CD8-positive, alpha-beta T cell (primary cell): ENCODE measurements at places on chromosomes 3 and 15.

DNA sequence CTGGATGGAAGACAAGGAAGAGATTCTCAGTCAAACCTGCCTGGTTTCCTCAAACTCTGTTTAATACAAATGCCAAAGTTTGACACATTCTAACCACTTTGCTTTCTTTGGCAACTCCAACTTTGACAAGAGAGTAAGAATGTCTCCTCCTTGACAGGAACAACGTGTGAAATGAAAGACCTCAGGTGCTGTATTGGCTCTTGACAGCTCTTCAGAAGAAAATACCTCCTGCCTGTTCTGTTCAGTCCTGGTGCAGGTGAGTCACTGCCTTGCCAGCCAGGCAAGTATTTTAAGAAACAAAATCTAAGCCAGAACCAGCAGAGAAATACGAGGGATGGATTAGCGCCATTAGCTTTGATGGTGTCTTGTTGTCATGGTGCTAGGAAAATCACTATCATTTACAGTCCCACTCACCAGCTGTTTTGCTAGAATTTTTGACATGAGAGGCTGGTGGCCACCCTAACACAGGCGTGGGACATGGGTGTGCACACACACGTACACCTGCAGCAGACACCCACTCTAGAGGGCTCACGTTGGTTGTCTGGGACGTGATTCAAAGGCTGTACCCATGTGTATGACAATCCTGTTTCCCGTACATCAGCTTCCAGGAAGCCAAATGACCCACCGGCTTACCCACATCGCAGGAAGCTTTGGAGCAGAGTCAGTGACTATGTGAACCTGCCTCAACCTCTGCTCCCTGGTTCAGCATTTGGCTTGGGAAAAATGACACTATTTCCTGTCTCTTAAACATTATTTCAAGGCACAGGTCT, 60.4 kb downstream of the CCNL1 start:
- DNase-seq = peak; percentile 32

DNA sequence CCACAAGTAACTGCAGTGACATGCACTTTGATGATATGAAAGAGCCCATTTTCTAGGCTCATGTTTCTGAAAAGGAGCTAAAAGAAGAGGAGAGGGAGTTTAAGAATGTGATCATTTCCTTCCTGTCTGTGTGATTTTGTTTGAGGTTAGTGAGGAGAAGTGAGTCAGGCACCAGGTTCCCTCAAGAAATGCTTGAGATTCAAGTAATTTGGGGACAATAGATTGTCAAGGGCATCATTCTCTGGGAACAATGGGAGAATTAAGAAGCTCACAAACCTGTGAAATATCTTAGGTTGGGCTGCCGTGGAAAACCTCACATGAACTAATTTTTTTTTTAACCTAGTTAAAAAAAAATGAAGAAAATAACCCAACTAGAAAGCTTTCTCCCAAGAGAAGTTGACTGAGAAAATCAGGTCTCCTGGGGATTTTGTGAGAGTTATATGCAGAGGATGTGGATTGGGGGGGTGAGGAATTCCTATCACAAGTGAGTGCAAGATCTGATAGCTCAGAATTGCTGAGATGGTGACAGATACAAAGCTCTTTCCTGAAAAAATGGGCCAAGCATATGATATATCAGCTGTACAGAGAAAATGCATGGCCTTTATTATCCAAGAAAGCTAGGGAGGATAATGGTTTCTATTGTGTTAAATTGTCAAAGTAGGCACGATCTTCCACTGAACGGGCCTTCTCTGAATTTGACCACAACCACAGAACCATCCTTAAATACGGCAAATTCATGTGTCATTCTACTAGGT, 203.3 kb downstream of the FEZF2 start:
- DNase-seq = no peak

GRCh38 chr3:68988740-68989139, 24.7 kb downstream of the EOGT start:
- no peak for DNase-seq

DNA sequence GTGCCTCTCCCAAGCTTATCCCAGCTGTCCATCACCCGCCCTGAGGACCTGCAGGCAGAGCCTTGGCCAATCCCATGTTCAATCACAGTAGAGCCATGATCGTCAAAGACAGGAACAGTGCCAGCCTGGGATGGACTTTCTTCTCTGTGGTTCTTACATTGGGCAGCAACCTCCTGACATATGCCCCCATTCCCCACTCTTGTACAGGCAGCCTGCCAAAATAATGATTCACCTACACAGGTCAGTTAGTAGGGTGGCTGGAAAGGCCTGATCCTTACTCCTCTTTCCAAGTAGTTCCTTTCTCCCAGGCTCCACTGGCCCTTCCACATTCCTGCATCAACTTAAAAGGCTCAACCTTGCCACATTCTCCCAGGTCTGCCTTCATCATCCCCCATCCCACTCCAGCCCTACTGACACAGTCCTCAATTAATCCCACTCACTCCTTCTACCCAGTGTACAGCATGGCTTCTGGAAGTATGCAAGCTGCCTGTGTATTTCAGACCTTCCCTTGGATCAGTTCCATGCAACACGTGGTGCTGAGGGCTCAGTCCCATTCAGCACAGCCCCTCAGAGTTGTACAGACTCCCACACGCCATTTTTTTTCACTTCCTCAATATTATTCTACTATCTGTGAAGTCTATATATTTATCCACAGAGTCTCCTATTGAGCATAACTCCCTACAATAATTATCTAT, 189.8 kb downstream of the NTRK3 start:
- no peak for DNase-seq

DNA sequence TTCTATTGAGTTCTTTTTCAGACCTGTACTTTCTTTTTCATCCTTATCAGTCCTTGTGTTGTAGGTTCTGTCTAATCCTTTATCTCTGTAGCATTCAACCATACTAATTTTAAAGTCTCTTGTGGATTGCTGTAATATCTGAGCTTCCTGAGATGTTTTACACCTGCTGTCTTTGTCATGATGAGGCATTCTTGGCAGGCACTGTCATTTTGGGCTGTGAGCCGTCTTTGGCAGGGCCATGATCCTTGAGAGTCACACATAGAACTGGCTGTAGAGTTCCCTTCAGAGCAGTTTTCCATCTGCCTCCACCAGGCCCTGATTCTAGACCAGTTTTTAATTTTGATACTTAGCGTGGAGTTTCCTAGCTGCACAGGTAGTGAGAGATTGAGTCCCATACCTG, 6.7 kb downstream of the EFCC1 start:
- no peak for DNase-seq

- no peak for DNase-seq
These were observed 14.4 kb upstream of the GP9 start for GRCh38 chr3:129046037-129046731.

DNA sequence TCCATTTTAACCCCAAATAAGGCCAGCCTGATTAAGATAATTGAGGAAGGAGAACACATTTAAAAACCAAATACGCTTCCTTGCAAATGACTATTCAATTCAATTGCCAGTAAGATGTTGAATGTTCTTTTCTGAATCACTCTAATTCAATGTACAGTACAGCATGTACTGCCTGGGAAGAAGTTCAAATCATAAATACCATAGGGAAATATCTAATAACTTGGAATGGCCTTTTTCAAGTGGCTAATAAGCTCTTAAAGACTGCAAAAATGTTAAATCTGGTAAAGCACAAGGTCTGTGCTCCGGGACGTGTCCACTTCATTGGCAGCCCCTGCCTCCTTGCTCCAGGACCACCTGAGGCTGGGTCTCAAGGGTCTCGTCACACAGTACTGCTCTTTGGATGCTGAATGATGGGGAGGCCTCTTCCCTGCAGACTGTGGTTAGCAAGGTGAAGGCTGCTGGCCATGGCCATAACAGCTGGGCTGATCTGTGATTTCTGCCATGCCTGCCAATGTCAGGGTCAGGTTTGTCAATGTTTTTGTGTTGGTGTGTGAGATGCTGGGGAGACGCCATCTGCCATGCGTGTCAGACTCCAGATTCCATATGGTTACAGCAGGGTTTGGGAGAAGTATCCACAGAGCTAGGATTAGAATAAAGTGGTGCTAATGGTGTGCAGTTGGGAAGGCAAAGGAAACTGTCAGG, 300.5 kb downstream of the ADAMTS17 start:
- no peak for DNase-seq

DNA sequence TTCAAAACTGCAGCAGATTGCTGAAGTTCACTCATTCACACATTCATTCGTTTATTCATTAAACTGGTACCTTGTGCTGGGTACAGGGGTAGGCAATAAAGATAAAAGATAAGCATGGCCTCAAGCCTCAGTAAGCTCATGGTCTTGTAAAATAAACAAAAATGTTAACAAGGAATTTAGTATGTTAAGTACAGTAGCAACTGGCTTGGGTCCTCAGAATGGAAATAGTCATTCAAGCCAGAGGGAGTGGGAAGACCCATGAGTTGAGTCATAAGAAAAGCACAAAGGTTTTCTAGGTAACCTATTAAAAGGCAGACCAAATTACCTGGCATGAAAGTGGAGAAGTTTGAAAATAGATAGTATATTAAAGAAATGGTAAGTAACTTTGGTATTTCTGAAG, 163.3 kb downstream of the CDIN1 start:
- no peak for DNase-seq

GRCh38 chr3:54443561-54444161, 321.3 kb downstream of the CACNA2D3 start:
- DNase-seq = no peak

DNA sequence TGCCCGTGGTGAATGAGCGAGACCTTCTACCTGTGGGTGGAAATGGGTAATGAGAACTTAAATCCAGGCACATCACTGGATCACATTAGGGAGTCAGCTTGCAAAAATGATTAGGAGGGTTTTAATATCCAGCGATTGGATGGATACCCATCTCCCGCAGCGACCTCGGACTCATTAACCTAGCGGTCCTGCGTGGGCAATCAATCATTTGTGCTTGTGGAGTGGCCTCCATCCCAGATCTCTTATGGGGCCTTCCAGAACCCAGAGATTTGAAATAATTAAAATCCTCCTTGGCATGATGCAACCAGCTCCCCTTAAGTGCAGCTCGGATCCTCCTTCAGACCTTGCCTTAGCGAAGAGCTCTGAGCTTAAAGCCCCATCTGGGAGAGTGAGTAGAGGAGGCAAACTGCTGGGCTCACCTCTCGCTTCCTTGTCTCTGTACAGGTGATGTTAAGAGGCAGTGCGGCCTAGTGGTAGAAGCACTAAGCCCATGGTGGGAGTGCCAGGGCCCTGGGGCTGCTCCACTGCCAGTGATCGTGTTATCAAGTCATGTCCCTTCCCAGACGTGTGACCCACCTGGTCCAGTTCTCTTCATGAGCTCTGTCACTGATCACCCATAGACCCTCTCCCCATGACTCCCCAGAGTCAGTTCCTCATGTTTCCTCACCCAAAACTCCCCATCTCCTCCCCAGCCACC, 285.2 kb upstream of the TLE3 start:
- DNase-seq = no peak

DNA sequence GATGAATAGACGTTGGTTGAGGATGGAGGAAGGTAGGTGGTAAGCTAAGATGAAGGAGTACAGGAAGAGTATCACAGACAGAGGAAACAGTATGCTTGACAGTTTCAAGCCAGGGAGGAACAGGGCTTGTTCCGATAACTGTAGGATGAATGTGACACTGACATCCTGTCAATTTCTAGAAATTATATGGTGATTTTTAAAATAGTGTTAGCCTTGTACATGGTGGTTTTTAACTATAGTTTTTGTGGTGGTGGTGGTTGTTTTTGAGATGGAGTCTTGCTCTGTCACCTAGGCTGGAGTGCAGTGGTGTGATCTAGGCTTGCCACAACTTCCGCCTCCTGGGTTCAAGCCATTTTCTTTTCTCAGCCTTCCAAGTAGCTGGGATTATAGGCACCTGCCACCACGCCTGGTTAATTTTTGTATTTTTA, 92.8 kb downstream of the FNDC3B start:
- no peak for DNase-seq

- DNase-seq = no peak
These were observed 420.6 kb upstream of the RBMS3 start for GRCh38 chr3:28860307-28860706.

GRCh38 chr3:146834917-146835316, 229.8 kb upstream of the PLSCR5 start:
- no peak for DNase-seq

GRCh38 chr3:115857518-115858136, 234.3 kb downstream of the GAP43 start:
- DNase-seq = no peak

DNA sequence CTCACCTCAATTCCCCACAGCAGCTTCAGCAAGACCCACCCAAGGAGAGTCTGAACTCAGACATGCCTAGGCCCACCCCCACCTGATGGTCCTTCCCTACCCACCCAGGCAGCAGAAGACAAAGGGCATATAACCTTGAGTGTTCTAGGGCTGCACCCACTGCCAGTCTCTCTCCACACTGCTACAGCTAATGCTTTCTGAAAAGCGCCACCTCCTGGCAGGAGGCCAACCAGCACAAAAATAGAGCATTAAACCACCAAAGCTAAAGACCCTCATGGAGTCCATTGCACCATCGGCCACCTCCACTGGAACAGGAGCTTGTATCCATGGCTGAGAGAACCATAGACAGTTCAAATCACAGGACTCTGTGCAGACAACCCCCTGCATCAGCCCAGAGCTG, 11.3 kb upstream of the RPL39L start:
- DNase-seq = peak; percentile 68
